ENCODE measurements at places on chromosomes 1 and 21.

- no peak for DNase-seq
Observed at GRCh38 chr1:53341961-53342707, 14.3 kb upstream of the LRP8 start.

DNA sequence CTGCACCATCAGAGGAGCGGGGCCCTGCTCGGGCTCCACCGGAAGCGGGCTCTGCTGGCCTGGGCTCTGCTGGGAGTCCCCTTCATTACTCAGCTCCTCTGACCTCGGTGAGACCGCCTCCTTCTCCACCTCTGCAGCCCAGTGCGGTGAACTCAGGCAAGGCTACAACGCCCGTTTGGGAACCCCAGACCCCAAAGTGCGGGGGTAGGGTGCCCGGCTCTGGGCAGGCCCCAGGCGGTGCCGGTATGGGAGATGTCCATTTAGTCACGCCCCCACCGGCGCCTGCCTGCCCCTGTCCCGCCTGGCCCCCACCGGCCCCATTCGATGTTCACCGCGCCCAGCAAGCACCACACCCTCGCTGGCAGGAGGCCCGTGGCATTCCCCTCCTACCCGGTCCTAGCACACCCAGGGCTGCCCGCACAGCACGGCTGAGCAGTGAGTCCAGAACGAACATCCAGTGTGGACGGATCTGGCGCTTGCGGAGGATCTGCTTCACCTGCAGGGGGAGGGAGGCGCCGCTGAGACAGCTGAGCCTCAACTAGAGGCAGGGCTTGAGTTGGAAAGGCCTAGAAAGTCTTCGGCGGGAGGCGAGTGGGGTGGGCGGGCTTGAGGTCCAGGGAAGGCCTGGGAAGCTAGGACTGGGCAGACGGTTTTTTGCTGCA lies 10.0 kb downstream of the MAP3K6 start:
- no peak for DNase-seq

GRCh38 chr1:54309631-54310366 lies 96.4 kb downstream of the SSBP3 start:
- no peak for DNase-seq

DNA sequence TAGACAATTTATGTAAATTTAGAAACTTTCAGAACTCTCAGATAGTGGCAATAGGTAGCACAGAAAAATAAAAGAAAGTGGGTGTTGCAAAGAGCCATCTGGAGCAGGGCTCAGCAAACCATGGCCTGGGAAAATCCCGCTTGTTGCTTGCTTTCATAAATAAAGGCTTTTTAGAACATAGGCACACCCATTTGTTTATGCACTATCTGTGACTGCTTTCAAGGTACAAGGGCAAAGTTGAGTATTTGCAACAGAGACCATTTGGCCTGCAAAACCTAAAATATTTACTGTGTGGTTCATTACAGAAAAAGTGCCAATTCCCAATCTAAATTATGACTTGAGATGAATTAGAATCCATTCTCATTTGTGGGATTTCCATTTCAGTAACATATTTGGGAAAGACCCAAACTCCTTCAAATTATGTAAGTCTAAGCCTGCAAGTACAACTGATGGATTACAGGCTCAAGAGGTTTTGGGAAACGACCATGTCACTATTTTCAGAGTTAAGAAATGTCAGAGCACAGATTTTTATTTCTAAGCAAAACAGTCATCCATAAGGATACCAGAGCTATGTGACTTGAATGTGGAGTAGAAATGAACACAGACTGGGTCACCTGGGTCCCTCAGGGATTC lies 43.5 kb upstream of the DPT start:
- DNase-seq, result no peak

- no peak for DNase-seq
Observed at GRCh38 chr1:94901841-94902240, 25.1 kb downstream of the CNN3 start.

Data from SIG-M5 (cell line).